ENCODE measurements at places on chromosomes 1 and 21.
A peak's percentile ranks its signal among the peaks of the same experiment; 100 is the strongest.

GRCh38 chr1:29688471-29689365 is 452.4 kb downstream of the PTPRU start:
- DNase-seq: no peak

DNA sequence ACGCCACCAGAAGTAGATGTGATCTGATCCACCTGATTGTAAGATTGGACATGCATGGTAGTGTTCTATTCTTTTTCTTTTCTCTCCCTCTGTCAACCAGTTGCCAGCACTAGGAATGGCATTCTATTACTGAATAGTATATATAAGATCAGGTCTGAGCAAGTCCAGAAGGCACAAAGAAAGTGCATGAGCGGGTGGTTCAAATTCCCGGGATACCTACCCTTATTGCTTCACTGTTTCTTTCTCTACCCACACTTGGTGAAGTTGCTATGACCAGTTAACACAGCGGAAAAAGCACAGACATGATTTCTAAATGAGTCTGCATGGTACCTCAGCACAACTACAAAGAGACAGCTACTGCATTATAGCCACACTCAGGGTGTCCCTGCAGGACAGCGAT is 64.0 kb downstream of the SLC9A1 start:
- DNase-seq: no peak

DNA sequence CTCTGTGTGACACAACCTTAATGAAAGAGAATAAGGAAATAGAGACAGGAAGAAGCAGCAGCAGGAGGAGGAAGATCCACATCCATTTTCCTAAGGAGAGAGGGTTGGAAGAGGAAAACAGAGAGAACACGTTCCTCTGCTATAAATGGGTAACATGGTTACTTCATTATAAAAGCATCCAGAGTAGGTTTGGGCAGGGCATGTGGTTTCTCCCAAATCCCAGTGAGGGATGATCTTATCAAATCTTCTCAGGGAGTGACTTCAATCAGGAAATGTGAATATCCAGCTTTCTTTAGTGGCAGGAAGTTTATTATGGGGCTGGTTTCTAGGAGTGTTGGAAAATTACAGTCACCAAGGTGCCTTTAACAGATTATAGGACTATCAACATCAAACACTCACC is 11.1 kb downstream of the CYP2J2 start:
- no peak for DNase-seq

GRCh38 chr1:66940981-66941380 is 16.2 kb downstream of the MIER1 start:
- DNase-seq: no peak

- DNase-seq: no peak
Measured at GRCh38 chr1:17618558-17619247, 79.2 kb downstream of the ARHGEF10L start.

DNA sequence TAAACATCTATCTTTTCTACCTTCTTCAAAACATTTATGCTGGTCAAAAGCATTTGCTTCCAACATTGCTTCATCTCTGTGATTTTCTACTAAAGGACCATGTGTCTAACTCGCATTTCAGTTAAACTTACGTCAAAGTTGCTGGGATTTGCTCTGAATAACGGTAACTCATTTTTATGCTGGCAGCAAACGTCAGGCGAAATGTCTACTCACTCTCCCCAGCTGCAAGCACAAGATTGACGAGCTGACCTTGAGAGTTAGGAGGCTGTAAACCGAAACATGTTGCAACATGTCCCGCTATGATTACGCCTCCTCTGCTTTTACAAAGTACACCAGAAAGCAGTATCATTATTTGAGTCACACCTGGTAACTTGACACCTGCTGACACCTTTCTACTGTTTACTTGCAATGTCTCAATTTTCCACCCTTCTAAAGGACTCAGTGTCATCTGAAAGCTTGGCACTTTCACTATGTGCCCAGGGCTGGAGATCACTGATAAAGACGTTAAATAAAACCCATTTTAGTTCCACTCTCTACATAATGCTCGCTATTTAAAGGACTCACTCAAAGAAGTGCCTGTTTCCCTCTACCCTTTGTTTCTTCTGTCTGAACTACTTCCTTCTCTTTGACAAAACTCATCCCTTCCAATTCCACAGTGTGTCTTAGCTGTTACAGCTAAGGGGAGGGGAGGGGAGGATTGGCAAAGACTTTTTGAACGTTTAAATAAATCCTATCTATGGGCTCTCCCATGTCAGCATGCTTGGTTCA is 111.9 kb downstream of the PTPN14 start:
- peak; percentile 57 for DNase-seq

- no peak for DNase-seq
Measured at GRCh38 chr1:107622535-107622934, 342.4 kb downstream of the VAV3 start.

DNA sequence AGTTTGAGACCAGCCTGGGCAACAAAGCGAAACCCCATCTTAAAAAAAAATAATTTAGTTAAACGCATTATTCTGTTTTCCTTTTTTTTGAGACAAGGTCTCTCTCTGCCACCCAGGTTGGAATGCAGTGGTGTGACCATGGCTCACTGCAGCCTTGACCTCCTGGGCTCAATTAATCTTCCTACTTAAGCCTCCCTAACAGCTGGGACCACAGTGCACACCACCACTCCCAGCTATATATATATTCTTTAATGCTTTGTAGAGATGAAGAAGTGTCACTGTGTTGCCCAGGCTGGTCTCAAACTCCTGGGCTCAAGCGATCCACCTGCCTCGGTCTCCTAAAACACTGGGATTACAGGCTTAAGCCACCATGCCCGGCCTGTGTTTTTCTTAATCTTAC is 7.7 kb upstream of the KLF17 start:
- no peak for DNase-seq

- DNase-seq: no peak
Measured at GRCh38 chr21:26115305-26115704, 55.3 kb downstream of the APP start.

GRCh38 chr1:175023043-175023921 is at the start of gene MRPS14:
TSS of gene MRPS14 (minus strand) at chr1:175023425. CDS start at chr1:175023408, 17 bp downstream.
- DNase-seq: peak; percentile 99

DNA sequence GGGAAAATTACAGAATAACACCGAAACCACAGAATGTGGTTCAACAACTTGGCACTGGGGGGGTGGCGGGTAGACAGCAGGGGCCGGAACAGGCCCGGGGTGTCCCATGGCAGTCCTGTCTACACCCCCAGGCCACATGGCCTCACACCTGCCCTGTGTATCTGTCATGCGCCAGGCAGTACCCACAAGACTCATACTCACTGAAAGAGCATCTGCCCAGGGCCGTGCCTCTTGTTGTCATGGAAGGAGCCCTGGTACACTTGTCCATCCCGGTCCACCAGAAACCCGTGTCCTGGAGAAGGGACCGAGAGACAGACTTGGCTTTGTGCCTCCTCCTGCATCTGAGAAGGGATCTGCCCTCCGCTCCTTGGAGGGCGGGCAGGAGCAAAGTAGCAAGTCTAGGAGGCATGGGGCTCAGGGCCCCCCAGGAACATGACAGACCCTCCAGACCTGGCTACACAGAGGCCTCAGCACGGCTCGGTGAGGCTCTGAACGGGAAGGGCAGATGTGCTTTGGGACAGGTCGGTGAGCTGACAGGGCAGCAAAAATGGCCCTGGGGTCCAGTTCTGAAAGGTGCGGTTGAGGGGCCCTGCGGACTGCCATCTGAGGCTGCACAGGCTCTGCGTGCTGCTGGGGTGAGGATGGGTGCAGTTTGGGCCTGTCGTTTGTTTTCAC is 5.6 kb downstream of the MORN1 start:
- DNase-seq: peak; percentile 17

DNA sequence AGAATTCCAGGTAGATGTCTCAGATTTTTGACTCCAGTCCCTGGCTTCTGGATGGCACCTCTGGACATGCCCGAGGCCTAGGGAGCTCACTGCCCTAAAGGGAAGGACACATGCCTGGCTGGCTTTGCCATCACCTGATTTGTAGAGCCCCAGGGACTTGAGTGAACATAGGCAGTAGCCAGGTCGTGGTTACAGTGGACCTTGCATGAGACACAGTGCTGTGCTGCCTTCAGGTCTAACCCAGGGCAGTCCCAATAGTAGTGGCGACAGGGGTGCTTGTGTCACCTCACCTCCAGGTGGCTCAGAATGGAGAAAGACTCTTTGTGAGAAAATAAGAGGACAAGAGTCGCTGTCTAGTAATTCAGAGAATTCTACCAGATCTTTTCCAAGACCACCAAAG is 166.7 kb downstream of the USP25 start:
- DNase-seq: no peak

- no peak for DNase-seq
Measured at GRCh38 chr1:193241132-193241827, 54.9 kb upstream of the B3GALT2 start.

- no peak for DNase-seq
Measured at GRCh38 chr1:200674838-200675587, 5.3 kb upstream of the DDX59 start.

GRCh38 chr1:94142583-94142982 is 21.6 kb upstream of the ABCA4 start:
- DNase-seq: no peak

DNA sequence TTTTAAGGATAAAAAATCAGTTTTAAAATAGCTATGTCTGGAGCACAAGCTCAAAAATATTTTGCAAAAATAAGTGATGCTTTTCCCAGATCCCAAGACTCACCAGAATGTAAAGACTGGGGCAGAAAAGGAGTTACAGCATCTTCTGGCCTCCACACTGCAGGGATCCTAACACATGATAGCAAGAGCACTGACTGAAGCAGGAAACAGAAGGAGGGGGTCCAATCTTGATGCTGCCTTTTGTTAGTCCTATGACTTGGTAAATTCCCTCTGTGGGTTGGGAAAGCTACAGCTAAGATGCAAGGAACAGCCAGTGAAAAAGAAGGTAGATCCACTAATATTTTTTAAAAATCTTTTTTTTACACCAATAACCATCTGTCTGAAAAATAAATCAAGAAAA is 54.2 kb upstream of the TNR start:
- DNase-seq: no peak

- no peak for DNase-seq
Measured at GRCh38 chr1:153550827-153551500, 1.9 kb upstream of the S100A3 start.

DNA sequence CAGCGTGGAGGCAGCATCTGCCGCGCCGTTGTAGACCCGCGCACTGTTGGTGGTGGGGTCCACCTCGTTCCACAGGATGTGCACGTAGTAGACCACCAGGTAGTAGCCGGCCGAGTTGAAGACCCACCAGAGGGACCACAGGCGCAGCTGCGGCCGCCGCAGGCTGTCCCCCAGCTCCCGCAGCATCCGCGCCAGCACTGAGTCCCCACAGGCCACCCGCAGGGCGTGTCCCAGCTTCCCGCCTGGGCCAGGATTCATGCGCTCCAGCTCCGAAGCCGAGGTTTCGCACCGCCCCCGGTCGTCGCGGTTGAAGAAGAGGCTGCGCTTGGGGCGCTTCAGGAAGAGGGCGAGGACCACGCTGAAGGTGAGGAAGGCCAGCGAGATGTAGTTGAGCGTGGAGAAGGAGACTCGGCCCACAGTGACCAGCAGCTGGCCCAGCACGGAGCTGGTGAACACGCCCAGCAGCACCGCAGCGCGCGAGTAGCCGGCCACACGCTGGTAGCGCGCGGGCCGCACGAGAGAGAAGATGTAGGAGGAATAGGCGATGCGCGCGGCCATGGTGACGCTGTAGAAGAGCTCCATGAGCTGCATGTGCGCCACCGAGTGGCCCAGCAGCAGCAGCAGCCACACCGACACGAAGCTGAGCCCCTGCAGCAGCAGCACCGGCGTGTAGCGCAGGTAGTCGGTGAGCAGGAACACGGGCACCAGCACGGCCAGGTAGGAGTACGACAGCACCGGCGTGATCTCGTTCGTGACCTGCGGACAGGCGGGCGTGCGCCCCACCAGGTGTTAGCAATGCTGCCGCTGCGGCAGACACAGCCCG is 10.6 kb downstream of the SLC19A1 start:
- no peak for DNase-seq

GRCh38 chr1:205236951-205237475 is 9.3 kb downstream of the TMCC2 start:
- DNase-seq: no peak

DNA sequence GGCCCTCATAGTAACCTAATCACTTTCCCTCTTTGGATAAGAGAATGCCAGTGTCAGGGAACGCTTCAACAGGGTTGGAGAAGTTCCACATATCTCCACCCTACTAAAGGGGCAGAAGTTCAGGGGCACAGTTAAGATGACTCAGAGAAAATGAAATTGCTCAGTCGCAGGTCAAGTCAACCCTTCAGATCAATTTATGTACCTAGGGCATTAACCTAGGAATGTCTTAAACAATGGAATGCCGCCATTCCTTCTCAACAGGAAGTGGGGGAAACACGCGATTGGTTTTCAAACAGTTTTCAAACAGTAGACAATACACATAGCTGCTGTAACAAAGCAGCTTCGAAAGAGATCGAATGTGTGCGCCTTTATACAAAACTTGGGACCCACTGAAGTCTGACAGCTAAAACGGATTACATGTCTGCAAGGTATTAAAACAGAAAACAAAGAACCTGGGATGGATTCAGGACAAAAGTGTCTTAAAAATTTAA is 897 bp downstream of the SLC25A24 start:
- no peak for DNase-seq

Measured in uterus (tissue), 4 donors.